ENCODE measurements at places on chromosomes 12 and 14.

- no peak for DNase-seq
These were observed 13.6 kb downstream of the TULP3 start for GRCh38 chr12:2904260-2904659.

GRCh38 chr12:118060301-118061010 is 523 bp downstream of the WSB2 start:
- no peak for DNase-seq

DNA sequence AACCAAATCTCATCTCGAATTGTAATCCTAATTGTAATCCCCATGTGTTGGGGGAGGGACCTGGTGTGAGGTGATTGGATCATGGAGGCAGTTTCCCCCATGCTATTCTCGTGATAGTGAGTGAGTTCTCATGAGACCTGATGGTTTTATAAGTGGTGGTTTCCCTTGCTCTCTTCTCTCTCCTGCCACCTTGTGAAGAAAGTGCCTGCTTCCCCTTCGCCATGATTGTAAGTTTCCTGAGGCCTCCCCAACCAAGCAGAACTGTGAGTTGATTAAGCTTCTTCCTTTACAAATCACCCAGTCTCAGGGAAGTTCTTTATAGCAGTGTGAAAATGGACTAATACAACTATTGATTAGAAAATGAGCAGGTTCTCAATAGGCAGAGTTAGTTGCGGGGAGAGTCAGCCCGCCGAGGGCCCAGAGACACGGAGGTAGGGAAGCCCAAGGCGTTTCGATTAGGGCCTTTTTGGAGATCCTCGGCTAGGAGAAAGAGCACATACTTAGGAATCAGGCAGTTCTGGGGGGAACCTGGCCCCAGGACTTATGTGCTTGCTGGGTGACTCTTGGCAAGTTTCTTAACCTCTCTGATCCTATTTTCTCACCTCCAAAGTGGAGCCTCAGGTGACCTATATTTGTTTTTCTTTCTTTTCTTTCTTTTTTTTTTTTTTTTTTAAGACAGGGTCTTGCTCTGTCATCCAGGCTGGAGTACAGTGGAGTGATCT is 65.7 kb downstream of the MVK start:
- DNase-seq: no peak

GRCh38 chr12:1858456-1858855 is 38.1 kb downstream of the LRTM2 start:
- no peak for DNase-seq

DNA sequence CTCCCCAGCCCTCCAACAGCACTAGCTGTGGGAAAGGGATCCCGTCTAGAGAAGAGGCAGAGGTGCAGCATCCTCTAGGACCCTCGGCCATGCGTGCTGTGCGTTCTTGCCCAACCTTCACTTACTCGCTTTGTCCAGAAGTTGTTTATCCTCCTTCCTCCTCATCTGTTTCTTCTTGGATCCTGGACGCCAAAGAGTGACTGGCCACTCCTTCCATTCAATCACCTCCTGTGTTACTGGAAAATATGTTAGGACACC is 140.5 kb downstream of the ZFP36L1 start:
- no peak for DNase-seq

- no peak for DNase-seq
These were observed 62.5 kb upstream of the HIF1A start for GRCh38 chr14:61632807-61633206.

GRCh38 chr14:96205978-96206360 is 1.3 kb downstream of the BDKRB2 start:
- no peak for DNase-seq

DNA sequence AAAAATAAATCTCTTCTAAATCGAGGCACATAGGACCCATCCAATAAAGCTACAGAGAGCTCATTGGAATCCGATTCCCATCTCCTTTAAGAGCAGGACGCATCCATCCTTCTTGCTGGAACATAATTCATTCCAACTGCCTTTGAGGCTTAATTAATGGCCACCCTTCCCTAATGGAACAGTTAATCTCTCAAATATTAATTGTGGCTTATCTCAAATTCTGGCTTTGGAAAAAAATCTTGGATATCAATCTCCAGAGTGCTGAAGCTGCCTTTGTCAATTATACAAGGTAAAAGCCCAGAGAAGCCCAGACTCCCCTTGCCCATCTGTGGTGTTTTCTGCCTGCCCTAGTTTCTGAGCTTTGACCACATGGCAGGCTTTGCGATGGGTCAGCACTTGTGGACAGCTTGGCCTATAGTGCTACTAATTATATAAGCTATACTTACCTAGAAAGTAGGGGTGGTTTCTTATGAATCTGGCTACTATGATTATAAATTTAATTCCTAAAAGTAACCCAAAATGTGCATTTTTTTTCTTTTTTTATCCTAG is 246.3 kb downstream of the NUAK1 start:
- no peak for DNase-seq

GRCh38 chr12:67534046-67534445 is 114.5 kb upstream of the DYRK2 start:
- no peak for DNase-seq

DNA sequence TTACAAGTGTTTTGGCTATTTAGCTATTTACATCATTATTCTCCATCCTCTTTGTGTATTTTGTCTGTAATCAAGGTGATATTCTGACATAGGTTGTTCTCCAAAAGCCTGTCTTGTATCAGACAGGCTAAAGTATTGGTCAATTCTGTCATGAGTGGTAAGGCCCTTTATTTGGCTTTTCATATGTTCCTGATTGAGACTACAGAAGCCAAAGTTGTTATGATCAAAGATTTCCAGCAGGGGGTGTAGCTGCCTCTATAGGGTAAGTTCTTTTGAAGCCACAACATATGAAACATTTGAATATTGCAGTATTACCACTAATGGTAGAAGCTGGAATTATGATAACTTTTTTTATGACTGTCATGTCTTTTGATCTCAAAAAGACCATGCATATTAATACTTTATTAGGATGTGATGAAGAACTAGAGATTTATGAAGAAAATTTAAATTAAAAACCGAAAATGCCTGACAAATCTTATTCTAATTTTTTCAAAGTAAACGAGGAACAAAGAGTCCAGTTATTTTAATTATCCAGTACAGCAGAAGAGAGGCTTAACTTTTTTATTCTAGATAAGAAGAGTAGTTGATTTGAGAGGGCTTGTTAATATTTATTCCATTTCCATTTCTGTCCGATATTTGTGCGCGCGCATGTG is 3.4 kb upstream of the ARHGAP5 start:
- peak; percentile 82 for DNase-seq

DNA sequence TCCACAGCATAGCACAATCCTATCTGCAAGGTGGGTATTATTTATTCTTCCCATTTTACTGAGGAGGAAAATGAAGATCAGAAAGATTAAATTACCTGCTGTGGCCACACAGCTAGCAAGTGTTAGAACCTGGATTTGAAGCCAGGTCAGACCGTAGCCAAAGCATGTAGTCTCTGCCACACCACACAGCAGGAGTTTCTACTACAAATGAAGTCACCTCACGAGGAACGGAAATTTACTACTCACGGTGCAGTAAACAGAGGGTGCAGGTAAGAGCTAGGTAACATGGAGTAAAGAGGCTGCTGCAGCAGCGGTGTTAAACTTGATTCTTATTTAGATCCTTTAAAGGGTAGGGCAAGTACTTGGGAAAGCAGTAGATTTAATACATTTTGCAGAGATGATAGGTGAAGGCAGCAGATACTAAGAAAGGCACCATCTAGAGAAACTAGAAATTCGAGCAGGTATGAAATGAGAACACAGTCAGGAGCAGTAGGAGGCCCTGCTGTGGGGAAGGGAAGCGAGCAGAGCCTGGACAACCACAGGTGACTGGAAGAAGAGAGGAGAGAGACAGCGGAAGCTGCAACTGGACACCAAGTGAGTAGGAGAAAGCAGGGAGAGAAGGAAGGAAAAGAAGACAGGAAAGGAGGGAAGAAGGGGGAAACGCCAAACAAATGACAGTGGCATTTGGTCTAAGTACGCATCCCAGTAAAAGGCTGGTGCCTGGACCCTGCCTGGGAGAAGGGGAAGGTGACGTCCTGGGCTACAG is 21.5 kb downstream of the SPTB start:
- no peak for DNase-seq

DNA sequence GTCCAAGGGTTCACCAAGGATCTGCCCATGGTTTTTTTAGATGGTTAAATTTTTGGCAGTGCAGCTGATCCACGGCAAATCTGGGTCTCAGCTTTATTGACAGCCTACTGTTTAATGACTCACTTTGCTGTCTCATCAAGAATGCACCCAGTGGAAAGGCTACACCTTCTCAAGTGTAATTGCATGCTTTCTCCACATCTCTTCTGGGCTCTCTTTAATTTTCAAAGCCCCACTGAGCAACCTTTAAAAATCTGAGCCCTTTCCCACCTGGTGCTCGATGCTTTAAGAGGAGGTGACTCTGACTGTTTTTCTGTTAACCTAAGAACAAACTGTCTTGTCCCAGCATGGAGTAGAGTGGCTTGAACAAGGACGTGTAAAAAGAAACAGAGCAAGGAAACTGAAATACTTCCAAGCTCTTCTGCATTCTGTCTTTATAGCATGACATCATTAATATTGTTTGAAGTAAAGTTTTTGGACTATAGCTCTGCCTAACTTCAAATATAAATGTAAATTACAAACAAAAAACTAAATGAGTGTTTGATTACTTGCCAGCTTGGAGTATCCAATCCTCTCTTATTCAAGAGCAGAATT is 214.2 kb upstream of the KRR1 start:
- DNase-seq: no peak

DNA sequence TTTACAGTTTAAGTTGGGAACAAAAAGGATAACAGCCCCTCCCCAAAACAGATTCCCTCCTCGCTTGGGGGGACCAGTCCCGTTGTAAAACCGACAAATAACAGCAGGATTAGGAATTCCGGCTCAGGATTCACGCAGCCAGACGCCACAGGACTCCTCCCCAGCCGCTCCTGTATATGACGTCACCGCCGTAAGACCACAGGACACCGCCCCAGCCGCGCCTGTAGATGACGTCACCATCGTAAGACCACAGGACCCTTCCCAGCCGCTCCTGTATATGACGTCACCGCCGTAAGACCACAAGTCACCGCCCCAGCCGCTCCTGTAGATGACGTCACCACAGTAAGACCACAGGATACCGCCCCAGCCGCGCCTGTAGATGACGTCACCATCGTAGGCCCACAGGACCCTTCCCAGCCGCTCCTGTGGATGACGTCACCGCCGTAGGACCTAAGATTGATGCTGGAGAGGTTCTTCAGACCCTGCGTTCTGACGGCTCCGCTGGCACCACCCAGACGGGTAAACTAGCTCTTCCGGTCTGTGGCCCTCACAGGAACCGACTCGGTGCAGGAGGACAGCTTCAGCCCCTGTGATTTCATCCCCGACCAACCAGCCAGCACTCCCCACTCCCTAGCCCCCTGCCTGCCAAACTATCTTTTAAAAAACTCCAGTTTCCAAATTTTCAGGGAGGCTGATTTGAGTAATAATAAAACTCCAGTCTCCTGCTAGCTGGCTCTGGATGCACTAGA is 43.9 kb upstream of the FBRSL1 start:
- peak; percentile 98 for DNase-seq
